ENCODE measurements at places on chromosomes 11 and 22.

DNA sequence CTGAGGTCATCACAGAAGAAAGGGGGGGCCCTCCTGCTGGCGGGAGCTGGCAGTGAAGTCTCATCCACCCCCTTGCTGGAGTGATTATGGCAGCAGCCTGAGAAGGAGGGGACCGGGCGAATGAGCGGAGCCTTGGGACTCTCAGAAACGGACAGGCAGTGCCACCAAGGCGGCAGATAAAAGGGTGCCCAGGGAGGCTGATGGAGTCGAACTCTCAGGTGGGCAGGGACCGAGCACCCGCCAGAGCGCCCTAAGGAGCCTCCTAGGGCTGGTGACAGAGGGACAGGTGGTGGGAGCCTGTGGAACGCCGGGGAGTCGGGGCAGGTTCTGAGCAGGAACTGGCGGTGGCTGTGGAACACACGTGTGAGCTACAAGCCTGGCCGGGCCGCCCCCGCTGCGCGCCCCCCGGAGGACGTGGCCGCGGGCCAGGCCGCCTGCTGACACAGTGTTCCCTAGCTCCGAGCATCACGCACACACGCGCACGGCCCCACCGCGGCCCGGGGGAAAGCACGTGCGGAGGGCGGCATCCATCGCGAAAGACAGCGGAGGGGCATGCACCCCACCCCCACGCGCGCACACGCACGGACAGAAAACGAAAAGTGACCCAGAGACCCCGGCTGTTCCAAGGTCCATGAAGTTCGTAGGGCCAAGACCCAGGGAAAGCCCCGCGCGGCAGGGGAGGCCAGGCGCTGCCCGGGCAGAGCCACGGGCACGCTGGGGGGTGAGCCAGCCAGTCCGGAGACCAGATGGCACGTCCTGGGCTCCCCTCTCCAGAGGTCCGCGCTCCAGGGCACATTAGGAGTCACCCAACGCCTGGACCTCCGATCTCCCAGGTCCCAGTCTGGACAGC is 1.0 kb downstream of the VWCE start:
- DNase-seq, result peak; percentile 67

DNA sequence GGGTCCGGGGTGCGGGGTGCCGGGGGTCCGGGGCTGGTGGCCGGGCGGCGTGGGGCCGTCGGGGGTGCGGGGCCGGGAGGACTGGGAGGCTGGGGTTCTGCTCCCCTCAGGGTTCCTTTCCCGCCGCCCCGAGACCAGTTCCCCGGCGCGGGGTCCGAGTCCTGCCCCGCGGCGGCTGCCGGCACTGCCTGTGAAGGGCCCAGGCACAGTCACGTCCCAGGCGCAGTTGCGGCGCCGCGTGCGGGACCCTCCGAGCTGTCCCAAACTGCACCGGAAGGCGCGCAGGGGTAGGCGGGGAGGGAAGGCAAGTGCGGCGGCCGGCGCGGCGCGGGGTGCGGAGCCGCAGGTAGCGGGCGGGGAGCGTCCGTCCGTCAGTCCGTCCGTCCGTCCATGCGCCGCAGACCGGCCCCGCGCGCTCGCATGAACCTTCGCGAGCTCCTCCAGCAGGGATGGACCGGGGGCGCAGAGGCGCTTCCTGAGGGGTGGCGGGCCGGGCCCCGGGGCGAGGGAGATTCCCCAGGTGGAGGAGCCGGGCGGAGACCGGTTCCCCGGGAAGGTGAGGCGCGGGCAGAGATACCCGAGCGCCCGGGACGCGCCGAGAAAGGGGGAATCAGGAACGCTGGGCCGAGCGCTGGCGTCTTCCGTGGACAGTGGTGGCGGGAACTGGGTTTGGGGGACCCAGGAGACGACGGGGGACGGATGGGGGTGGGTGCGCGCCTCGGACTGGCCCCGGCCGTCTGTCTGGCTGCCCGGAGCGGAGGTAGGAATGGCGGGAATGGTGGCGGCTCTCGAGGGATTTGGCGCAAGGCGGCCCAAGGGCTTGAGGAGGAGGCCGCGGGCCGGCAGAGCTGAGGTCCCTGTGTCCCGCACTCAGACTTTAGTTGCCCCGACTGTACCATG is 3.1 kb upstream of the ADORA2A start:
- no peak for DNase-seq

DNA sequence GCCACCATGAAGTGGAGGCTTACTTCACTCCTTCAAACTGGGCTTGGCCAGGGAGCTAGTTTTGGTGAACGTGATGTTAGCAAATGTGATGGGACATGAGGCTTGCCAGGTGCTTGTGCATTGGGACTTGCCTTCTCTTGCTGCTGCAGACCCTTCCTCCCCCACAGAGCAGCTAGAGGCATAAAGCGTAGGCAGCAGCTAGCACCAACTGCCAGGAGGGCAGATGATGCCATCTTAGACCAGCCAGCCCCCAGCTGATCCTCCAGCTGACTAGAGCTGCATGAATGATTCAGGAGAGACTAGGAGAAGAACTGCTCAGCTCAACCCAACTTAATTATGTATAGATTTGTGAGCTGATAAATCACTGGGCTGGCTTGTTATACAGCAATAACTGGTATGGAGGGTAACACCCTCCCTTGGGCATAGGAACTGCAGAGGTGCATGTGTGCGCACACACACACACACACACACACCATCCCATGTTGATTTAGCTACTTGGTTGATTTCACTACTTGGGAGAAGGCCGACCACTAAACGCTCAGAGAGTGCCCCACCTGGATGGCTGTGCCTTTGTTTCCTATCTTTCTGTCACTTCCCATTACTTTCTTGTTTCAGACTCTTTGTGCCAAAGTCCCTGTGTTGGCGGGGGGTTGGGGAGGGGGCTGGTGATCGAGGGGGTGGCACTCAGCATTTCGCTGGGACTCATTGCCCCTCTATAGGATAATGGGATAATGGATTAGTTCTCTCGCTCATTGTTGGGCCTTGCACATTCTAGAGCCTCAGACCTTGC is 202.8 kb downstream of the ADAMTS15 start:
- DNase-seq, result no peak

DNA sequence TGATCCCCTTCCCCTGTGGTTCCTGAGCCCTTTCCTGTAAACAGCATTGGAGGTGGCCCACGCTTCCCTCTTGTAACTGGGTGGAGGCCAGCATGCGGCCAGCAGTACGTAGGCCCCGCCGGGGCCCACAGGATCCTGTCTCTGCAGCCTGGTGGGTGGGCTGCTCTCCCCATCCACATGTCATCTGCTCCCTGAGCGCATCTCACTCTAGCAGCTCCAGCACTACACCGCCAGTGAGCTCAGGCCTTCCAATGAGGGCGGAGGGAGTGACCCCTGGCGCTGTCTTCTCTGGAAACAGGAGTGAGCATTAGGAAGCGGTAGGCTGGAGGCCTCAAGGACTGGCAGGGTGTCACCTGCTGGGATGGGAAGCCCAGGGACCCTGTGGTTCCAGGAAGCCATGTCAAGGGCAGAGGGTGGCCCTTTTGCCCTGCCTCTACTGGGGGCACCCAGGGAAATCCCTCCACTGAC is 363.9 kb downstream of the TBC1D22A start:
- no peak for DNase-seq

DNA sequence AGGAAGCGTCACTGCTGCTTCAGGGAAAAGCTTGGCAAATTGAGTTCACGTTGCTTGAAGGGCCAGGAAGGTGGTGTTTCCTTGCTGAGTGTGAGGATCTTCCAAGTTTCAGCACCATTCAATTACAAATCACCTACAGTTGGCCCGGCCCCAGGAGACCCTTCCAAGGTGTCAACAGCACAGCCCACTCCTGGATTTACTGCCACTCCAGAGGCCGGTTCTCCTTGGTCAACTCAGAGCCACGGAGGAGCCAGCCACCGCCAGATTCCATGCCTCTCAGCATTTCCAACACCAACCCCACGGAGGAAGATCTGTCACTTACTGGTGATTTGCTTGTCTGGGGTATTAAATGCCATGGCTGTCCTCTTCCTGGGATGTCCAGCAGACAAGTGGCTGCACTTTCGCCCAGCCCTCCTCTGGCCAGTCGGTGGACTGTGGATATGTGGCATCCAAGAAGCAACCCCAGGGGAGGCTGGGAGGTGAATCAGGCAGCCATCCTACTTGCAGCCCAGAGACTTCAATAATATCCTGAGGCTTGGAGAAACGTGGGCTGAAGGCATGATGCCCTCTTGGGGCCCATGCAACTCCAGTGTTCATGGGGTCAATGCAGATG is 74.1 kb upstream of the SHANK2 start:
- DNase-seq, result no peak

GRCh38 chr11:83092488-83093384 is 21.0 kb upstream of the RAB30 start:
- peak; percentile 84 for DNase-seq

DNA sequence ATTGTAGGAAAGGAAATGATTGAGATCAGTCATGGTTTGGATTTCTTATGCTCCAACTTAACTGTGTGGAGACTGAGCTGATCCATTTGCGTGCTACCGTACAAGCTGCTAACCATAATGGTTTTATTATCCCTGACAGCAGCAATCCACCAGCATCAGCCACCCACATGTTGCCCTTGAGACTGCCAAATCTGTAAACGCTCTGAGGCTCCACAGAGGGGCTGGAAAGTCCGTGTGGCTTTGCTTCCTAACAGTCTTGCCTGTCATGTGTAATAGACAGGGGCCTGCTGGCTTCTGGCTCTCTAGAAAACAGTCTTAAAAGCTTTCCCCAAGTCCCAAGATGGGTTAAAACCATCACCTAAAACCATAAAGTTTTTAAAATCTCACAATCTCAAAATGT is 30.1 kb downstream of the ATG16L2 start:
- DNase-seq, result no peak

DNA sequence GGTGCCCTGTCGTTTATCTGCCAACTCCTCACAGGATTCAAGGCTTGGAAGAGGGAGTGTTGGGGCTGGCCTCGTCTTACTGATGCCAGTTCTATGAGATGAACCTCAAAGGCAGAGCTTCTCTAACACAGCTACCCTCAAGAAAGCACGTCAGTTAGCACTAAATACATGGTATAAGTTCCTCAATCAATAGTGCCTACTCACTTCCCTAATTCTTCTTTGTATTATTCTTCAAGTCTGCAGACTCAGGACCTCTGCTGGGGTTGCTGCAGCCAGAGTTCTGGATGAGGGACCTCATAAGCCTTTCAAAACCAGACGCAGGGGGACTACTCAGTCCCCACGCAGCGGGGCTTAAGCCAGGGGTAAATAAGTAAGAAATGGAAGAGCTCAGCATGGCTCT is 118.3 kb downstream of the VPREB1 start:
- DNase-seq, result no peak

DNA sequence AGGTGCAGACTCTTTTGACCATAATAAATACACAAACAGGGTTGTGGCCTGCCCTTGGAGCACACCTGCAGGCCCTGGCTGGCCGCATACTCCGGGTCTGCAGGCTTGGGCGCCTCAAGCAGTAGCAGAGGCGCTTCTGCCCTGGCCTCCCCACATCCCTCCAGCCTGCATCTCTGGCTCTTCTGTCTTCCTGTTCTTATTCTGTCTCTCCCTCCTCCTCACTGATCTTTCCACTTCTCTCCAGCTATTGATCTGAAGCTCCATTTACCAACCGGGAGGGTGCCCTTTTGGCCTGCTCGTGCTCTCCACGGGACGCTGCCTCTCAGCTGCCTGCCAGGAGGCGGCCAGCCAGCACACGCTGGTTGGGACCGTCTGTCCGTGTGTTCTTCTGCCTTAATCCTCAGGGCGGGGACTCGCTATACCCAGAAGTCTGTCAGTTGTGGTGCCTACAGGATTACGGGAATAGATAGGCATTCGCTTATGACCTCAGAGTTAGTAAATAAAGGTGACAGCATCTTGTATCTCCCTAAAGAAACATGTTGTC is 5.2 kb downstream of the UPB1 start:
- DNase-seq, result no peak

GRCh38 chr11:126992065-126992803 is 8.3 kb downstream of the KIRREL3 start:
- peak; percentile 71 for DNase-seq

DNA sequence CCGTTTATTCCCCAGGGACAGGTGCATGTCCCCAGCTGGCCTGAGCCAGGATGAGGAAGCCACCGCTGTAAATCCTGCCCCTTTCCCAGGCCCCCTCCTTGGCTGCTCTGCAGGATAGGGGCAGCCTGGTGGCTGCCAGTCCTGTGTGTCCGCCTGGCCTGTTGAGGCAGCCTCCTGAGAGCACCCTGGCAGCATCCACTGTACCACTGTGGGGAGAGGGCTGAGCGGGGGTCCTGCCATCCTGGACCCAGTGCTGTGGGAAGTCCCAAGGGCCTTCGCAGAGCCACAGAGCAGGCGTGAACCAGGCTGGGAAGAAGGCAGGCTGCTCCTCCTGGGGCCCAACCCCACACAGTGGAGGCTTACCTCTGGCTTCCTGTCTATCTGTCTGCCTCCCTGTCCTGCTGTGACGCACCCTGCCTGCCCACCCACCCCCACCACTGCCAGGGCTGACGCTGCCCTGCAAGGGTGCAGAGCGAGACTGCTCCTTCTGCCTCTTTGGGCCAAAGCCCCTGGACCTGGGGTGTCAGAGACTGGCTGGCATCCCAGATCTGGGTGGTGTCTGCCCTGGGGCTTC is 8.4 kb downstream of the KCTD17 start:
- no peak for DNase-seq

DNA sequence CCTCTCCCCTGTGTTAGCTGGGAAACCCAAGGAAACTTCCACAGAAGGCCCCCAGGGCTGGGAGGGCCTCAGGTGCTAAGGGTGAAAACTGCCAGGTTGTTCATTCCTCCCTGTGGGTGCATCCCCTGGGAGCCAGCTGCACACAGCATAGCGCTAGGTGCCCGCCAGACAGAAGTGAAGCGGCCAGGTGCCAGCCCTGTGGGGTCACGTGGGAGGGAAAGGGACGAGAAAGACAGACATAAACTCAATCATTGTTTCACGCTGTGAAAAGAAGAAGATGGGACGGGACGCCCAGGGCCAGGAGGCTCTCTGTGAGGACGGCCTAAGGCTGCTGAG is 31.6 kb upstream of the HMOX1 start:
- no peak for DNase-seq

DNA sequence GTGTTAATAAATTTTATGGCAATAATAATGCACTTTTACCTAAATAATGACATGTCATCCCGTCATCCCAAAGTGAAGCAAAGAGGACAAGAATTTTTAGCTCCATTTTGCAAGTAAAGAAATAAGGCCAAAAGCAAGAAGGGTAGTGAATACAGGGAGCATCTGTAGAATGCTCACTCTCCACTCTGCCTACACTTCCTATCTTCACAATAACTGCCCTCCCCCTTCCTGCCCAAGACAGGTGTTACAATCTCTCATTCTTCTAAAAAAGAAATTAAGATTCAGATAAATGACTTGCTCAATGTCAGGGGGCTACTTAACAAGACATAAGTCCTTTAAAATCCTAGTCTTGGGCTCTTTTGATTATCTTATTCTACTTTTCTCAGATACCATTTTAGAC is 8.9 kb downstream of the RDX start:
- no peak for DNase-seq

GRCh38 chr11:115545581-115546210 is 41.5 kb upstream of the CADM1 start:
- no peak for DNase-seq

GRCh38 chr22:25361899-25362214 is 142.4 kb downstream of the CRYBB2 start:
- DNase-seq, result no peak
